ENCODE measurements at places on chromosomes 11 and 22.

- H3K4me3 ChIP-seq, result no peak overlapping the region
- H3K27ac ChIP-seq, result no peak overlapping the region
- peaks cover 6% of the 10 kb centered on the region for H3K36me3 ChIP-seq
- peaks cover 8% of the 10 kb centered on the region for H3K4me1 ChIP-seq
- no peaks in the 10 kb centered on the region for H3K27me3 ChIP-seq
- DNase-seq, result no peak
Observed at GRCh38 chr22:23688121-23688520, 2.7 kb upstream of the RGL4 start.

DNA sequence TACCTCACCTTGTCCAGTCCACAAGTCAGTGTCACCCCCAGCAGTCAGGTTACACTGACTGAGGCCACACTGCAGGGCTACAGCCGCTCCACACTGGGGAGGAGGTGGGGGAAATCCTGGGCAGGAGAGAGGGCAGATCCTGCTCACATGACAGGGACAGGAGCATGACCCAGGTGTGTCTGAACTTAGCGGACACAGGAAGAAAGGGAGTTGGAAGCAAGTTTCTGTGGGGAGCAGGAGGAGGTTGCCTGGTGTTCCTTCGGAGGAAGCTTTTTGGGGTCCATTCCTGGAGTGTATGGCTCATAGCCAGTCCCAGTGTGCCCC is 5.9 kb downstream of the MMP11 start:
- H3K4me3 ChIP-seq, result no peak overlapping the region
- no peak overlapping the region for H3K27ac ChIP-seq
- DNase-seq, result no peak
- H3K4me1 ChIP-seq, result peaks cover 20% of the 10 kb centered on the region

GRCh38 chr11:125170510-125171031 is 6.0 kb downstream of the PKNOX2 start:
- H3K4me1 ChIP-seq, result no peaks in the 10 kb centered on the region
- no peaks in the 10 kb centered on the region for H3K36me3 ChIP-seq
- no peak for DNase-seq
- no peaks in the 10 kb centered on the region for H3K27me3 ChIP-seq
- H3K4me3 ChIP-seq, result no peak overlapping the region
- no peak overlapping the region for H3K27ac ChIP-seq

- DNase-seq, result no peak
- H3K27me3 ChIP-seq, result no peaks in the 10 kb centered on the region
- no peaks in the 10 kb centered on the region for H3K36me3 ChIP-seq
- H3K4me3 ChIP-seq, result no peak overlapping the region
Observed at GRCh38 chr11:94401773-94402265, 600 bp upstream of the GPR83 start.

GRCh38 chr22:22887621-22888503 is at the start of gene IGLL5:
TSS of gene IGLL5 (plus strand) at chr22:22887816. CDS start at chr22:22888054, 238 bp downstream.
- H3K4me1 ChIP-seq, result no peaks in the 10 kb centered on the region
- no peak within 1 kb of the TSS for H3K4me3 ChIP-seq
- peaks cover 23% of the 10 kb centered on the region for H3K27me3 ChIP-seq
- no peaks in the 10 kb centered on the region for H3K36me3 ChIP-seq
- no peak within 1 kb of the TSS for H3K27ac ChIP-seq
- no peak for DNase-seq

DNA sequence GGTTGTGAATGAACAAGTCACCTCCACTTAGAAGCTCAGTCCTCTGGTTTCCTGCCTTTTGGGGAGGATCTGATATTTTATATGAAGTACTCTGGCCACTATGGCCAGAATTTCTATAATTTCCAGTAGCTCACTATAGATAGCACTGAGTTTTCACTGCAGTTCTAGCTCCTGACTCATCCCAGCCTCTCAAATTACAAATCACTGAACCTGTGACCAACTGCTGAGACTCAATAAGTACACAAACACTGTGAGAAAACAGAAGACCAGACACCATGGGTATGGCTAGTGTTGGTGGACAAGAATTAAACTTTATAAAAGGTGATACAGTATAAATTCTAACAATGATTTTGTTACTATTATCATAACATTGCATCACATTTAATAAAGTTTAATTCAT is 47.1 kb upstream of the UCP3 start:
- peaks cover 20% of the 10 kb centered on the region for H3K4me1 ChIP-seq
- DNase-seq, result peak; percentile 4
- H3K36me3 ChIP-seq, result no peaks in the 10 kb centered on the region
- H3K27me3 ChIP-seq, result no peaks in the 10 kb centered on the region

DNA sequence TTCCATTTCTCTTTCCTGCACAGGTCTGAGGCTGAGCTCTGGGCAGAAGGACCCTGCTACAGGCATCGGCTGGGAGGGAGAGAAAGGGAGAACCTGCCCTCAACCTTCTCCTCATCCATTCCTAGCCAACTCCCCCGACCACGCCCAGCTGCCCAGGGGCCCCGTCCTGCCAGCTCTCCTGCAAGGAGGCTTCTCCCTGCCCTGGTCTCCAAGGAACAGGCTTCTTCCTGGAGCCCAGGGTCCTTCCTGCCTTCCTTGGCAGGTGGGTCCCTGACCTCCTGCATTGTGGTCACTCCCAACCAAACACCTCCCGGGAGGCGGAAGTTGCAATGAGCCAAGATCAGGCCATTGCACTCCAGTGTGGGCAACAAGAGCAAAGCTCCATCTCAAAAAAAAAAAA is 12.5 kb upstream of the HMOX1 start:
- no peak overlapping the region for H3K4me3 ChIP-seq
- DNase-seq, result no peak
- peaks cover 80% of the 10 kb centered on the region for H3K4me1 ChIP-seq

All from HCT116 (cell line).